ENCODE measurements at places on chromosomes 4 and X.

DNA sequence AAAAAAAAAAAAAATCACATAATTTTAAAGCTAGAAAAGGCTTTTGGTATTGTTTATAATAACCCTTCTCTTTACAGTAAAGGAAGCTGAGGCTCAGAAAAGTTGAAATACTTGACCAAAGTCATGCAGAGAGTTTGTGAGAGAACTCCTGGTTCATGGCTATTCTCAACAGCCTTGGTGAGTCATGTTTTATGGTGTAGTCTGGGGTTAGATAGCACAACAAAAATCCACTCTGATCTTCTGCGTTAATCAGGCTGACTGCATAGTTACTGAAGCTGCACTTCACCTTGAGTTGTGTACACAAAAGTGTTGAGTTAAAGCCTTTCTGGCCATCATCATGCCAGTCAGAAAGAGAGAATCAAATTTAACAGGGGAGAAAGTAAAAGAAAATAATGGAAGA lies 19.3 kb upstream of the SFRP2 start:
- DNase-seq, result peak; percentile 26

- peak; percentile 82 for DNase-seq
Observed at GRCh38 chr4:169115897-169116254, 105.8 kb upstream of the CBR4 start.

DNA sequence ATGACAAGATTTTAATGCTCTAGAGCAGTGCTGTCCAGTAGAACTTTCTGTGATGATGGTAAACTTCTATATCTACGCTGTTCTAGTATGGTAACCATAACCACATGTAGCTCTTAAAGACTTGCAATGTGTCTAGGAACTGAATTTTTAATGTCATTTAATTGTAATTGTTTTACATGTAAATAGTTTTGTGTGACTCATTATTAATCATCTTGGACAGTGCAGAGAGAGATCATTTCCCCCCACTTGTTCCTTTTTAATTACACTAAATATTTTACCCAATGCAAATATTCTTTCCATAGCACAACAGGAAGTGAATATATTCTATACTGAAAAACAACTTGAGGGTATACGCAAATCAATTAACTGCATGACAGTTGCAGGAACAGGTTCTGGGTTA lies 5.8 kb downstream of the ATG4A start:
- DNase-seq, result no peak

DNA sequence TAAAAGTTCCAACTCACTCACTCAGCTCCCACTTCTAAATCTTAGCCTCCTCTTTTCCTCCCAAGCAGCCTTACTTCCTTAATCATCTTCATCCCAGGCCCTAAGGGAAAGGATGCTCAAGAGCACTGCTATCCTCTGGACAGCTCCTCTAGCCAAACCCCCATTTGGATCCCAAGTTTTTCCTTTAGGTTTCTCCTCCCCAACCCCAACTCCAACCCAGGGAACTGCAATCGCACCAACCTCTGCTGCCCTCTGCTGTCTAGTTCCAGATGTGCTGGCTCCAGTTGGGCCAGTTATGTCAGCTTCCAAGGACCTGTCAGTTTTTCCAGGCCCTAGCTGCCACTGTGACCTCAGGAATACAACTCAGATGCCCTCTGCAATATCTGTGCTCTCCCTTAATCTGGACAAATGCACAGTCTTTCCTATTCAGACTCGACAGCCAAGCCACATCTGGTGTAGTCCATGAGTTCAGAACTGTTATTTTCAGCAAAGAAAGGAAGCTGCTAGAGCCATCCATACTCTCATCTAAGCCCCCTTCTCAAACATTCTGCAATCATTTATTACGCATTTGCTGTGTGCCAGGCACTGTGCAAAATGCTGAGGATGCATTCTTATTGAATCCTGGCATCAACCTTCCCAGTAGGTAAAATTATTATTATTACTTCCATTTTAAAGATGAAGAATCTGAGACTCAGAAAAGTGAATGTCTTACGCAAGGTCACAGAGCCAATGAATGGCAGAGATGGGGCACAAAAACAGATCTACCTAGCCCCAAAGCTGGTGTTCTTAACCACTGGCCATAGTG lies 12.3 kb upstream of the XPNPEP2 start:
- peak; percentile 55 for DNase-seq

DNA sequence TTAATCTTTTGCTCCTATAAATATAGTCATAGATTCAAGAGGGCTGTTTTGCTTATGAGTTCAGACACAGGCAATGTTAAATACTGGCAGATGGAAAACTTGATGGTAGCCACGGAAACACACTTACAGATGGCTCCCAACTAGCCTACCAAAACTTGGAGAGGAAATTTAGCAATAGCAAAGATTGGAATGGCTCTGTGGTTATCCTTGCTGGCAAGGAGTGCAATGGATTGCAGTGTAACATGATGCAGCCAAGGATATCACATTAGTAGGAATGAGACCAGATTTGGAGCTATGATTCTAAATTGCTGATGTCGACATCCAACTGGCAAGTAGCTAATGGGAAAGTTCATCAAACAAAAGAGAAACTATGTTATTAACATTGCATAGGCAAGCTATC lies 791.0 kb upstream of the DIAPH2 start:
- no peak for DNase-seq

DNA sequence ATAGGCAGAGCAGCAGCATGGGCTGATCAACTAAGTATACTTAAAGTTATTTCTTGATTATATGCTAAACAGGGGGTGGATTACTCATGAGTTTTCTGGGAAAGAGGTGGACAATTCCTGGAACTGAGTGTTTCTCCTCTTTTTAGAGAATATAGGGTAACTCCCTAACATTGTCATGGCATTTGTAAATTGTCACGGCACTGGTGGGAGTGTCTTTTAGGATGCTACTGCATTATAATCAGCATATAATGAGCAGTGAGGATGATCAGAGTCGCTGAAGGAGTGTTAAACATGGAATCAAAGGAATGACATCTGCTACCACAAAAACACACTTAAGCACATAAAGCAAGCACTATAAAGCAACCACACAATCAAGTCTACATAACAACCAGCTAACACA lies 66.5 kb downstream of the SPIN4 start:
- no peak for DNase-seq

DNA sequence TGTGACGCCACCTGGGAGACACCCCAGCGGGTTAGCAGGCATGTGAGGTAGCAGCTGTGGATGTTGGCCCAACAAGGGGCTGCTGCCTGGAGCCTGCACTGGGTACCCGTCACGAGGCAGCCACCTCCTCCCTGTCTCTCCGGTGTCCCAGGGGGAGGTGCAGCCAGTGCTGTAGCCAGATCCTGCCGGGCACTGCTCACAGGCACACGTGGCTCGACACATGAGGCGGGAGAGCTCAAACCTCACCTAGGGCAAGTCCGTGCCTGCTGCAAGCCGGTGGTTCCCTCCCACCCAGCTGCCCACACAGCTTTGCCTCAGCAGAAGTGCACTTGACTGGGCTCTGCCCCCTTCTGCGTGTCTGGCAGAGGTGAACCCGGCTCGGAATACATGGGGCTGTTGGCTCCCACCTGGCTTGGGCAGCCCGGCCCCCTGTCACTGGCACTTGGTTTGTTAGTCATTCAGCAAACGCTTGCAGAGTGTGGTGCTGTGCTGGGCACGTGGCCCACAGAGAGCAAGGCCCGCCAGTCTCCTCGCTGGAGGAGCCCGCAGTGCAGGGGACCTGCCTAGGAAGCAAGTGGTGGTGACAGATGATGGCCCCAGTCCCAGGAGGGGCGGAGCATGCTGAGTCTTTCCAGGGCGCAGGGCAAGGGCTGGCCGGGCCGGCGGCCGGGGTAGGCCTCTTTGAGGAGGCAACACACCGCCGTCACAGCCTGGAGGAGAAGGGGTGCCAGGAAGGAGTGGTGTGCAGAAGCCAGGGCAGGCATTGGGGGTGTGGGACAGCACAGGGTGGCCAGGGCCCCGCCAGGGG lies 10.1 kb upstream of the SH3TC1 start:
- DNase-seq, result no peak

DNA sequence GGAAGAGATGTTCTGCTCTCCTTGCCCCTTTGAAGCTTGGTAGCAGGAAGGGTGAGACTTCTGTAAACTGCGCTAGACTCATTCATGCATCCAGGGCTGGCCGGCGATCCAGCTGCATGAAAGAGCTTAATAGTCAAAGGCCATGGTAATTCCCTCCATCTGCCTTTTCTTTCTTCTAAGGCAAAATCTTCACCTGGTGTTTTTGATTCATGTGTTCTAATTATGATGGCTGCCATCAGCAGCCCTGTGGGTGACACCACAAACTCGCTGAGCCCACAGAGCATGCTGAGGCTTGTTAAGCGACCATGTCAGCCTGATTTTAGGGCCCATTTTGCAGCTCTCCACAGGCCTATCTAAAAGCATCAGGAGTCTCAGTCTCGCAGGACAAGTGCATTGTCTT lies 450.1 kb upstream of the TENM3 start:
- no peak for DNase-seq

GRCh38 chrX:118974088-118974907 lies at the start of gene LONRF3:
TSS of gene LONRF3 (plus strand) at chrX:118974618. CDS start at chrX:118974781, 163 bp downstream.
- no peak for DNase-seq

GRCh38 chrX:102652031-102652688 lies 877 bp downstream of the GPRASP1 start:
- DNase-seq, result no peak

DNA sequence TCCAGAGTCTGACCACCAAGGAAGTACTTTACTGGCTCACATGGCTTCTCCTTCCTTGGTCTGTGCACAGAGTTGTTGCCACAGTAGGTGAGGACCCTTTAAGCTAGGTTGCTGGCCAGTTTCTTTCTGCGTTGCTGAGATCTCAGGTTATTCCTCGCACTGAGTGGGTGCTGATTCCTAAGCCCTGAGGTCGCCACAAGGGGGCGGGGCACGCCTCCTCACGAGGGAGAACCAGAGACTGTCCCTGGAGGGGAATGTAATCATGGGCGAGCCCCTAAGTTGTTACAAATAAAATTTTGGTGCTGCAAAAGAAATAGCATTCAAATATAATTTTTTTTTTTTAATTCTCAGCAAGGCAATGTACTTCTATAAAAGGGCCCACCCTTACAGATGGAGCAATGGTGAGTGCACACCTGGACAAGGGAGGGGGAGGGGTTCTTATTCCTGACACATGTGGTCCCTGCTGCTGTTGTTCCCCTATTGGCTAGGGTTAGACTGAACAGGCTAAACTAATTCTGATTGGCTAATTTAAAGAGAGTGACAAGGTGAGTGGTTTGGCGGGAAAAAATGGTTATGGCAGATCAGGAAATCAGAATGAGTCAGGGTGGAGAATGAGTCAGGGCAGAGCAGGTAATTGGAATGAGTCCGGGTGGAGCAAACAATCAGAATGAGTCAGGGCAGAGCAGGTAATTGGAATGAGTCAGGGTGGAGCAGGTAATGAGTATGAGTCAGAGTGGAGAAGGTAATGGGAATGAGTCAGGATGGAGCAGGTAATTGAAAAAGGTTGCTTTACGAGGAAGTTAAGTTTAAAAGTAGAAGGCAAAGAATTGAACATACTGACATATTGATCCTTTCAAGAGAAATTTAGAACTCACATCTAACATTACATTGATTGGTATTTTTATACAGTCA lies 107.5 kb downstream of the VSIG4 start:
- DNase-seq, result peak; percentile 2

DNA sequence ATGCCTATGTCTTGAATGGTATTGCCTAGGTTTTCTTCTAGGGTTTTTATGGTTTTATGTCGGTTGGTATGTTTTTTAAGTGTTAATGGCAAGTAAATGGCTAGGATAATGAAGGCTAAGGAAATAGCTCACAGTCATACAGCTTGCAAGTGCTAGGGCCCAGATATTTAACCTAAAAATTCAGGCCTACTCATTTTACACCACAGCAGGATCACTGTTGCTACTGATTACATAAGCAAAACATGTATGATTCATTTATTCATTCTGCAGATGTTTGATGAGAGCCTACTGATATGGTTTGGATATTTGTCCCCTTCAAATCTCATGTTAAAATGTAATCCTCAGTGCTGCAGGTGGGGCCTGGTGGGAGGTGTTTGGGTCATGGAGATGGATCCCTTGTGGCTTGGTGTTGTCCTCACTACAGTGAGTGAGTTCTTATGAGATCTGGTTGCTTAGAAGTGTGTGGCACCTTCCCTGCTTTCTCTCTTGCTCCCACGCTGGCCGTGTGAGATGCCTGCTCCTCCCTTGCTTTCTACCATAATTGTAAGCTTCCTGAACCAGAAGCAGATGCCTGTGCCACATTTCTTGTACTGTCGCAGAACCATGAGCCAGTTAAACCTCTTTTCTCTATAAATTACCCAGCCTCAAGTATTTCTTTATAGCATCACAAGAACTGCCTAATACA lies 175.5 kb downstream of the MAPK10 start:
- no peak for DNase-seq

- no peak for DNase-seq
Observed at GRCh38 chr4:169158046-169158445, 112.7 kb downstream of the SH3RF1 start.

DNA sequence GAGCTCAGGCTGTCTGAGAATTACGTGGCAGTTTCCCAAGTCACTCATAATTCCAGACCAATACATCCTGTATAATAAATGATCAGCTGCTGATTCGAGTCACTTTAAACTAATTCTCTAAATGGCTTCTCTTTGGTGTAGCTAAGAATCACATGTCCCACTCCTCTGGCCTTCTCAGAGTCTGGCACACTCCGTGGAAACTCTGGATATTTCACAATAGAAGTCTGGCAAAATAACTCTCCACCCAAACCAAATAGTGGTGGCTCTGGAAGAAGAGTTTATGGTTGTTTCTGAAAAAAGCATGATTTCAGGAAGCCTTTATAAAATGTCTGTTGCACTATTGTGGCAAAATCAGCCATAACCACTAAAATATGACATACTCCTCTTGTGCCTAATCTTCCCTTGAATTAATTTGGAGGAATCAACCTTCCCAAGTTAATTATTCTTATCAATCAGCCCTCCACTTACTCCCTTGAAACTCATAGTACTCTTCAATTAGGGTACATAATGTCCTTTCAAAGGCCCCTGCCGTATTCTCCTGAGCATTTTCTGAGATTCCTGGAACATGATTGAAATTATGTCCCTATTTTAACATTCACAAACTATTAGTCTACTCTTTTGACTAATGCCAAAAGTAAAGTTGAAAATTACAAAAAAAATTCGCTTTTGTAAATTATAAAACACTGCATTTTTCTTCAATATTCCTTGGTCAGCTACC lies 991.6 kb downstream of the FAT4 start:
- DNase-seq, result no peak

Data from OCI-M1 (cell line).